ENCODE measurements at places on chromosomes 12 and 14.

DNA sequence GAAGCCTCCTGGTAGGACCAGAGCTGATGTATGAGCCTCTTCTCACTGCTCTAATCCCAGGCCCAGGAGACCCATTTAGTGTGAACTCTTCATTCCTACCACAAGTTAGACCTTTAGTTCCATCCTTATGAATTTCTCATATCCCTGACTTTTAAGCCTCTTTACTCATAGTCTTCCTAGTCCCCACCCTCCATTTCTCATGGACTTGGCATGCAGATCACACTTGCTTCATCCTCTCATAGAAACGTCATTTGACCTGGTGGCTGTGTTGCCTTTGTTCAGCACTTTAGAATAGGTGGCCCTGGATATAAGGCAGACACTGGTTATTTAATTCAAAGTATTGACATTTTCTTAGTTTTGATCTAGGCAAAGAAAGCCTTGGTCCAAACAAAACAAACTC, 99.5 kb downstream of the SLC16A7 start:
- DNase-seq = no peak

DNA sequence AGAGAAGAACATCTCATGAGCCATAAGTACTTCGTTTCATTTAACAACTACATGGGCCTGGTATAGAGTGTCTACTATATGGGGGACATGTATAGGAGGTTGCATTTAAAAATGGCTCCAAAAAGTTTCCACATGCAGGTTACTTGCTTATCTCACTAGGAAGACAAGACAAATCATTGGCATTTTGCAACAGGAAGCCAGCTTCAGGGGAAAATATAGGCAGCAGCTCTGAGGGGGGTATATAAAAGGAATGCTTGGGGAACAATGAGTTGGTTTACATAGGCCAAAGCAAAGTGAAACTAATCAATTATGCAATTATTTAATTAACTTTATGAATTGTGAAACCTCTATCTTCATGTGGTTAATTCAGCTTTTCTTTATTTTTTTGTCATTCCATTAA, 225.3 kb downstream of the KCNH5 start:
- DNase-seq = no peak

DNA sequence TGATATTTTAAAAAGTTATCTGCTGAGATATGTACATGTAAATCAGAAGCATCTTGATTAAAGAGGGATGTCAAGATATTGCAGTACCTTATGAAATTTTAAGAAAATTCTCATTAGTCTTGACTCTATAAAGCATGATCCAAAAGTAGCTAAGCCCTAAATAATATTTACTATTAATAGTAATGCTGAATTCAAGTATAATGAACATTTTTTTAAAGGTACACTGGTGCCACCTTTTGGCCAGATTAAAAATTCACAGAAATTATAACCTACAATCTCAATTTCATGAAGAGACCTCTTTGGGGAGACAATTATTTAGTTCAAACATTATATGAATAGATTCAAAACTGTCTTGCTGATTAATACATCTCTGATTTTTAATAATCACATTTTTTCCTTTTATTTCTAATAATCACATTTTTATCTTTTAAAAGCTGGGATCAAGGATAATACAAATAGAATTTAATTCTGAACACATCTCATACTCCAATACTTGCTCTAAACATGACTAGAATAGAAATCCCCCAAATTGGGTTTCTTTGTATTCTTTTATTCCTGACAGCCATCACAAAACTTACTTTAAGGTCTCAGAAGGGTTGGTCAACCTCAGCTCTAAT, 13.4 kb downstream of the AKAP5 start:
- DNase-seq = no peak

- DNase-seq = no peak
Measured at GRCh38 chr12:92765871-92766270, 63.1 kb downstream of the PLEKHG7 start.

GRCh38 chr12:124683152-124684124, 116.0 kb upstream of the NCOR2 start:
- no peak for DNase-seq

- DNase-seq = no peak
Measured at GRCh38 chr12:113463746-113464451, 7.8 kb downstream of the LHX5 start.

- peak; percentile 74 for DNase-seq
Measured at GRCh38 chr12:1553987-1554982, 40.1 kb downstream of the FBXL14 start.

GRCh38 chr14:99571303-99571986, 32.6 kb downstream of the CCDC85C start:
- no peak for DNase-seq

GRCh38 chr14:31787377-31787776, 226.2 kb downstream of the NUBPL start:
- DNase-seq = no peak

DNA sequence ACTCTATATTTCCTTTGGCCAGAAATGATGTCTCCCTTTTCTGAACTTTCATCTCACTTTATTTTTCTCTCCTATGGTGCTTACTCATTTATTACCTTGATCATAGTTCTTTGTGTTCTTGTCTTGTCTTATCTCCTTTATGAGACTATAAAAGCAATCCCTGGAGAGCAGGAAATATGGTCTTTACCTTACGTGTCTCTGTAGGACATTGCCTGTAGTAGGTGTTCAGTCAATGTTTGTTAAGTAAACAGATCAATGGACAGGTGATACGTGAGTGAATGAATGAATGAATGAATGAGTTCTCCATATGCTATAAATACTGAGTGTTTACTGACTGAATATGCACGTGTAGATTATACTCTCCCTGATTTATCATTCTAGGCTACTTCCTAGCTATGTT, 193.7 kb upstream of the HMGA2 start:
- no peak for DNase-seq

DNA sequence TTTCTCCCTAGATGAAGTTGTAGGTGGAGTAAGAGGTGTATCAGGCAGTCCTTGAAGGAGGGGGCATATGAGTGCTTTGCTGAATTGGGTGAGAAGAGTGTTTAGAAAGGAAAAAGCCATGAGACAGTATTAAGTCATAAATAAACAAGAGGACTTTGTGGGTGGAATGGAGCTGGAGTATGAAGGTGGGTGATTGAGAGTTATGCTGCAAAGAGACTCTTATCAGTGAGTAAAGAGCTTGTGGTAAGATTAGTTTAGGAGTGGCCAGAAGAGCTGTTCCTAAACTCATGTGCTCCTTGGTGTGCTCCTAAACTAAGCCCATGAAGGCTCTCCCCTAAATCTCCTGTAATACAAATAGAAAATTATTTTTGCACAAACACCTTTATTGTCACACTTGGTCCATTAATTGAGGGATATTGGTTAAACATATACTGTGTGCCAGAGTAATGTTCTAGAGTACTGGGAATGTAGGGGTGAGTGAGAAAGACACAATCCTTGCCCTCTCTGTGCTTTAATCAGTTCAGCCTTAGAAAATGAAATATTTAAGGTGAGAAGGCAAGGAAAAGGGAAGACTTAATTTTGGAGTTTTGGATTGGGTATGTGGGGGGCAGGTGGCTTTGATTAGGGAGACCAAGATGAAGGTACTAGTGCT, 9.8 kb downstream of the CHPT1 start:
- no peak for DNase-seq

- DNase-seq = no peak
Measured at GRCh38 chr12:2489275-2489674, 305.5 kb upstream of the FKBP4 start.

- no peak for DNase-seq
Measured at GRCh38 chr14:31949709-31950108, 127.4 kb upstream of the ARHGAP5 start.

- no peak for DNase-seq
Measured at GRCh38 chr12:1212526-1212925, 221.5 kb downstream of the ERC1 start.

- DNase-seq = peak; percentile 82
Measured at GRCh38 chr12:118372541-118373495, at the start of gene TAOK3. TAOK3 (minus strand) TSS chr12:118372907; CDS start chr12:118255567, 117,340 bp downstream.

GRCh38 chr12:55687746-55688145, 20.0 kb downstream of the ITGA7 start:
- no peak for DNase-seq

DNA sequence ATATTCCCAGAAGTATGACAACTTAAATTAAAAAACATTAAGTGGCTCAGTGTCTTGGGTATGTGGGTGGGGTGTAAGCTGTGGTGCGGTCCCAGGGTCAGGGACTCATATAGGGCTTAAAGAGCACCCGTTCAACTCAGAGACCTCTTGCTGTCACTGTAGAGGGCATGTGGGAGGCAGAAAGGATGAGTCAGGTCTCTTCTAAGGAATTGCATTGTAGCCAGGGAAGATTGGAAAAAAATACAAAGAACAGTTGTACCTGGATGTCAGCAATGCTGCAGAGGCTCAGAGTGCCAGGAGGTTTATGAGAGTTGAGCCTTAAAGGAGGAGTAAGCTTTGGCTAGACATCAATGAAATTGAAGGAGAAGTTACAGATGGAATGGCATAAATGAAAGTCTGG, 104.1 kb downstream of the MYRFL start:
- no peak for DNase-seq

GRCh38 chr12:86104087-86104486, 152.1 kb downstream of the MGAT4C start:
- no peak for DNase-seq

DNA sequence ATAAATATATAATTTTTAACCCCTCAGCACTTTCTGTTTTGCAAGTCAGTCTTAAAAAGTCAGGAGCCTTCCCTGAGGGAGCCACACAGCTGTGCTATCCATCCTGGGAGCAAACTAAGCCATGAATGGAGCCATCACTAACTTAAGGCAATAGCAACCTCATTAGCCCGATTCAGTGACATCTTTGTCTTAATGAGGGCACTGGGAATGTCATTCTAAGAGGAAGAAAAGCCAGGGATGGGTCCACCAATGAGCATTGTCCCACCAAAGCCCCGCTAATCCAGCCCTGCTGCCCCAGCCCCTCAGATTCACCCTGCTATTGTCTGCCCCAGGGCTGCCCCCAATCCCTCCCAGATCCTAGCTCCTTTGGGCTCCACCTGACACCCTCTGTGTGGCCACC, 19.5 kb downstream of the GSC start:
- DNase-seq = no peak

DNA sequence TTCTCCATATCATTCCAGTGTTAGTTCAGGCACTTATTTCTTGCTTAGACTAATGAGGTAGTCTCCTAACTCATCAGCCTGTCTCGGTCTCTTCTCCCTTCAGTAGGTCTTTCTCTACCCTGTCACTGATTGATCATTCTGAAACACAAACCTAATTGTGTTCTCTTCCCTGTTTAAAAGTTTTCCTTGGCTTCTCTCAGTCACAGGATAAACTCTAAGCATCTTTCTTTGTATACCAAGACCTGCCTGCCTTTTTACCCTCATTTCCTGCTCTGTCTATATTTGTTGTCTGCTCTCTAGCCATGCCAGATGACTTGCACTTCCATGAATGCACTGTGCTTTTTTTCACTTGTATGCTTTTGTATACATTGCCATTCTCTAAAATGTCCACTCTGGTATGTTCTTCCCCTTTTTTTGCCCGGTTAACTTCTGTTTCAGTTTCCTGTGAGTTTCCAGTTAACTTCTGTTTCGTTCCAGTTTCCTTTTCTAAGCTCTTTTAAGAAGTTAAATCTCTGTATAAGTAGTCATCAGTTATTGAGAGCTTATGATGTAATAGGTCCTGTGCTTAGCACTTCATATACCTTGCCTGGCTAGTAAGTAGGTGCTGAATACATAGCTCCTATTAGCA, 12.8 kb downstream of the DIP2B start:
- DNase-seq = peak; percentile 36

DNA sequence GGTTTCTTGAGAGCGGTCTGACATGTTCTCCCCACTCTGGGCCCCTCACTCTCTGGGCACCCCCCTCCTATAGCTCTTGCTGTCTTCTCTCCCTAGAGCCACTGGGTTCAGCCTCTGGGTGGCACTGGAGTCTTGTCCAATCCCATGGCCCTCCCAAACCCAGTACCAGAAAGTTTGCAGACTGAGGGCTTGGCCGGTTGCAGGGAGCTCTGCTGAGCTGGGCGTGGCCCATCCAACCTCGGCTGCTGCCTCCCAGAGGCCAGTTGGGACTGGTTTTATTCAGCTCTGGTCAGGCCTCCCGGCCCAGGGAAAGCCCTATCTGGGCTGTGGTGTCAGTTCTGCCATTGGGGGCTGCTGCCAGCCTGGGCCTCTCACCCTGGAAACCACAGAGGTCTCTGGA, 37.9 kb downstream of the ISCA2 start:
- no peak for DNase-seq

GRCh38 chr12:46459111-46459510, 86.5 kb upstream of the SLC38A2 start:
- no peak for DNase-seq

- no peak for DNase-seq
Measured at GRCh38 chr14:58533446-58533845, 104.3 kb upstream of the DACT1 start.

DNA sequence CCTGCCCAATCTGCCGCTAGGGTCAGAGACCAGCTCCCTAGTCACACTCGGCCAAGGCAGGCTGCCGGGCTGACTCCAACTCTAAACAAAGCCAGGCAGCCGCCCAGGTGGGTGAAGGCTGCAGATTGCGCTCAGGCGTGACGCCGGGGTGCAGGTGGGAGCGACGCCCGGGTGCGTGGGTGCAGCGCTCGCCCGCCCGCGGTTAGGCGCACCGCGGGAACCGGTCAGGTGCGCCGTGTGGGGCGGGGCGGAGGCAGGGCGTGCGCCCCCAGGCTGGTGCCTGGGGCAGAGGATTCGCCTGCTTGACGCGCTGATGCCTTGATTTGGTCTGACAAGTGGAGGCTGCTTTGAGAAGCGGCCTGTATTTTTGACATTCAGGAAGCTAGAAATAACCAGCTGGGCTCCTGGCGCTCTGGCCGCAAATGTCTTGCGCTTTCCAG, 126.7 kb upstream of the HIF1A start:
- DNase-seq = peak; percentile 66

DNA sequence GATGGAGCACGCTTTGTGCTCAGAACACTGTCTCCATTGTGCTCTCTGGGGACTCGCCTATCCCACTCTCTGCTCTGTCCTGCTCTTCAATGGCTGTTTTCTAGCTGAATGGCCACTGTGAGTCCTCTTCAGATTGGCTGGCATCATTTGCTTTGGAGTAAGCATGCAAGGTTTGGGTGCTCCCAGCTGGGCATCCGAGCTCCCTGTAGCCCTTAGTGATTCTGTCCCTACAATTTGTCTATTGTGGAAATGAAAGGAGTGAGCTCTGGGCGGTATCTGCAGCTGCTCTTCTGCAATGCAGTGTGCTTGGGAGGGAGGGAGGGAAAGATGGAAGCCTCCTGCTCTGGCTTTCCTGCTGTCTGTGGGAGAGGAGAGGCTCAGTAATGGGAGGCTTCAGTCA, 84.8 kb downstream of the SMOC1 start:
- no peak for DNase-seq

DNA sequence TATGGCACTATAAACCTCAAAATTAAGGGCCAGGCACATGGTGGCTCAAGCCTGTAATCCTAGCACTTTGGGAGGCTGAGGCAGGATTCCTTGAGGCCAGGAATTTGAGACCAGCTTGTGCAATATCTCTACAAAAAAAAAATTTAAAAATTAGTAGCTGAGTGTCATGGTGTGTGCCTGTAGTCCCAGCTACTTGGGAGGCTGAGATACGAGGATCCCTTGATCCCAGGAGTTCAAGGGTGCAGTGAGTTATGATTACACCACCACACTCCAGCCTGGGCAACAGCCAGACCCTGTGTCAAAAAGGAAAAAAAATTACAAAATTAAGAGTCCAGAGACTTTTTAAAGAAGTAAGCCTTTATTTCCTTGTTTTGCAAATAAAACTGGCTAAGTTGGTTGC, 1.8 kb upstream of the GCN1 start:
- no peak for DNase-seq

- DNase-seq = no peak
Measured at GRCh38 chr14:33566082-33566481, 384.8 kb downstream of the EGLN3 start.
